ENCODE measurements at places on chromosomes 3 and 15.

GRCh38 chr3:131530843-131531242 lies 28.1 kb upstream of the MRPL3 start:
- DNase-seq, result no peak

DNA sequence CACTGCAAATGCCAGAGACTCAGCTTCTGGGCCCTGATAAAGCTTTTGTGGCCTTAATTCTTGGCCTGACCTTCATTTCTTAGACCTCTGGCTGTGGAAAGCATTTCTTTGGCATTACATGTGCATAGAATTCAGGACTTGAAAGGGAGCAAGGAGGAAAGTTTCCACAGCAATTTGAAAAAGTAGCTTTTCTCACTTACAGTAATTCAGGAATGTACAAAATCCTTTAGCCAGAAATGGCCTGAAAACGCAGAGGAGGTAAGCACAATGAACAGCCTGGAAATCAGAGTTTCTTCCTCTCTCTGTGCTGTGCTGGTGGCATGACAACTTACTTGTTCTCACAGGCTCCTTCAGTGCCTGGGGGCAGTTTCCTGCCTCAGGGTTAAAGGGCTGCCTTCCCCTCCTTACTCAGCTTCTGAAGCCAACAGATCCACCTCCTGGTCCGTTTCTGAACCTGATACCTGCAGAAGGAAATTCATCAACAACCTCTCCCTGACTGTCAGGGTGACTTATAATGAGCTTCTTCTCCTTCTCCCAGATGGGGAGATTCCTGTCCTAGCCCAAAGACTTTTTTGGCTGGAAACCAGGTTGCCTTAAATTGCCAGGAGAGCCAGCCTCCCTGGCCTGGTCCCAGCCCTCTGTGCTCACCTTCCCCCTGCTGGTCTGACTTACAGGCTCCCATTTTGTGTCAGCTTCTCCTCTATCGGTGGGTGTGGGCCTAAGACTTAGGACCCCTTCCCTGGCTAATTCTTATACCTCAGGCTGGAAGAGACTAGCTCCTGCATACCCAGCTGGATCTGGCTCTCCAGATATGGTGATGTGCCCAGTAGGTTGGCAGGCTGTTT lies 102.3 kb downstream of the MYRIP start:
- no peak for DNase-seq

GRCh38 chr15:50144341-50145120 lies 25.5 kb upstream of the ATP8B4 start:
- no peak for DNase-seq

DNA sequence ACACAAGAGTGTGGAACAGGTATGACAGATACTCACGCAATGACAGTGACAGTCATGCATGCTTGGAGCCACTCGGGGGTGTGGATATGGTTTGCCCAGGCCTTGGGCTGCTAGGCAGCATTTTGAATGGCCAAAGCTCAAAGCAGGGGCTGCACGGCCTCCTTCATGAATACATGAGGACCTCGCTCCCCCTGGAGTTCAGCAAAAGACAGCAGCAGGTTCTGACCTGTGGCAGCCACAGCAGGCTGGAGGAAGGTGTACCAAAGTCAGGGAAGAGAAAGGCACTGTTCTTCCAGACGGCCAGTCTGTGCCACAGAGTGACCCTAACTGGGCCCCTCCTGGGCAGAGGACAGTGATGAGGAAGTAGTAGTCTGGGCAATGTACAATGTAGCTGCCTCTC lies 88.2 kb upstream of the C2CD4B start:
- DNase-seq, result peak; percentile 18

GRCh38 chr3:170037463-170038433 lies at the start of gene GPR160:
Gene GPR160, plus strand, starts transcription at chr3:170037995. Its CDS starts 45,978 bp downstream, at chr3:170083973.
- peak; percentile 92 for DNase-seq

DNA sequence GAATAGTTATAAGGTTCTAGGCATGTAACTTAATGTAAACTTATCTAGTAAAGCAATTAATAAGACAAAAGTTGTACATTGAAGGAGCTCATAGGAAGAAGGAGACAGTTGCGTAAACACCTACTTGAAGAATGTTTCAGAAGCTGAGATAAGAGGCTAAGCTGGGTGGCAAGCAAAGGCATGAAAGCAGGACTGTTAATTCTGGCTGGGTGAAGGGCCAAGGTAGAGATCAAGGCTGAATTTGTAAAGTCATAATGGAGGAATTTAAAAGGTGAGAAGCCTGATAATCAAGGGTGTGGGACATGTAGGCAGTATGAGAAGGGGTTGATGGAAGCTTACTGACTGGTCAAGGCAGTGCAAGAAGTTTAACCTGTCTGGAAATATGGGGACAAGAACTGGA lies 80.4 kb upstream of the TGFBR2 start:
- DNase-seq, result no peak

DNA sequence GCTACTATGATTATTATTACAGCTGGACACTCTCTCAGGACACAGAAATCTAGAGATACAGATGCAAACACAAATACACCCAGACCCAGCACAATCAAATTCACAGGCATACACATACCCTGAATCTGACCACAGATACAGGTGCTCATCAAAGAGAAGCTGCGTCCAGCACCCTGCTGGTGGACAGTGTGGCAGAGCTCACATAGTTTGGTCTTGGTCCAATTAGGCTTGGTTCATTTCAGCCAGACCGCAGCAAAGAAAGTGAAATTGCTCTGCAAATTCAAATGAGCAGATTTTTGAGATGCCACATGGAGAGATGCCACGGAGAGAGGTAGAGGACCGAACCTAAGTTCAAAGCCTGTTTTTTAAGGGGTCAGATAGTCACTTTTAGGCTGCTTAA lies 55.6 kb downstream of the ANAPC13 start:
- no peak for DNase-seq

DNA sequence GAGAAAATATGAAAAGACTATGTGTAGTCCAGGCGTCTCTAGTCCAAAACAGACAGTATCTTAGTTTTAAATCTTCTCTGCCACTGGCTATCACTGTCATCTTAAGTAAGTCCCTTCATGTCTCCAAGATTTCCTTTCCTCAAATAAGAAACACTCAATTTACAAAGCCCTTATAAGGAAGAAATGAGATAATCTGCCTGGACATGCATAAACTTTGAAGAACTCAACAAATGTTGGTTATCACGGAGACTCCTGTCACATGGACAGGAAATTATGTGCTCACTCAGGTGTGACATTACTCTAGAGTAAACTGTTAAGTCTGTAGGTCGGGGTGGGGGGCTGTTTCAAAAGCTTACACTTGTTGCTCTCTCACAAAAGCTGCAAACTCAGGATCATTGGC lies 91.9 kb downstream of the IMPG2 start:
- no peak for DNase-seq

- DNase-seq, result no peak
Observed at GRCh38 chr3:34109846-34110245, 311.4 kb downstream of the PDCD6IP start.

GRCh38 chr3:170171563-170171962 lies 10.0 kb downstream of the PHC3 start:
- DNase-seq, result no peak

- DNase-seq, result peak; percentile 0
Observed at GRCh38 chr3:44434834-44435510, 42.5 kb downstream of the ZNF445 start.

DNA sequence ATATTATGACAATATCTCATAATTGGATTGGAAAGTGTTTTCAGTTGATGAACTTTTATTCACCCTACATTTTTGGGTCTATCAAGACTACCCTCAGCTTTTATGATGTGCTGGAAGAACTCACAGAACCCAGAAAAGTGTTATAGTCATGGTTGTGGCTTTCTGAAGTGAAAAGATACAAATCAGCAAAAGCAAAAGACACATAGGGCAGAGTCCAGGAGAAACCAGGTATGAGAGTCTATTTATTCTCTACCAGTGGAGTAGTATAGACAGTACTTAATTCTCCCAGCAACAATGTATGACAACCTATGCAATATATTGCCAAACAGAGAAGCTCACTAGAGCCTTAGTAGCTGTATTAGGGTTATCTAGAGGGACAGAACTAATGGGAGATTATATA lies 280.4 kb upstream of the TTC14 start:
- no peak for DNase-seq

- DNase-seq, result no peak
Observed at GRCh38 chr3:24048843-24049242, 103.8 kb downstream of the NR1D2 start.

DNA sequence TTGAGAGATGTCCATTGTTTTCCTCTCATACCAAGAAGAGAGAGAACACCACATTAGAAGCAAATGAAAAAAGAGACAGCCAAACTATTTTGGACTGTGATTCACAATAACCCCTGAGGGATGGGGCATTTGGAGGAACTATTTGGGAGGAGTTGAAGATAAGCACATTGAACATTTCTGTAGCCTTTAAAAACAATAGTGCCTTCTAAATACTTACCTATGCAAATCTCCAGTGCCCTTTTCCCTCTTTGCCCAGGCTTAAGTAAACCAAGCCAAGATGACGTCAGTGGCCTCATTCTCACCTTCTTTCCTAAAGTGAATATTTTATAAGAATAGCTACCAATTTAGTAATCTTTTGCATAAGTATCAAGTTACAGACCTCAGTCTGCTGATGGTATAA lies 89.7 kb upstream of the COL8A1 start:
- no peak for DNase-seq

- peak; percentile 18 for DNase-seq
Observed at GRCh38 chr3:64443546-64444381, 218.5 kb upstream of the PRICKLE2 start.

DNA sequence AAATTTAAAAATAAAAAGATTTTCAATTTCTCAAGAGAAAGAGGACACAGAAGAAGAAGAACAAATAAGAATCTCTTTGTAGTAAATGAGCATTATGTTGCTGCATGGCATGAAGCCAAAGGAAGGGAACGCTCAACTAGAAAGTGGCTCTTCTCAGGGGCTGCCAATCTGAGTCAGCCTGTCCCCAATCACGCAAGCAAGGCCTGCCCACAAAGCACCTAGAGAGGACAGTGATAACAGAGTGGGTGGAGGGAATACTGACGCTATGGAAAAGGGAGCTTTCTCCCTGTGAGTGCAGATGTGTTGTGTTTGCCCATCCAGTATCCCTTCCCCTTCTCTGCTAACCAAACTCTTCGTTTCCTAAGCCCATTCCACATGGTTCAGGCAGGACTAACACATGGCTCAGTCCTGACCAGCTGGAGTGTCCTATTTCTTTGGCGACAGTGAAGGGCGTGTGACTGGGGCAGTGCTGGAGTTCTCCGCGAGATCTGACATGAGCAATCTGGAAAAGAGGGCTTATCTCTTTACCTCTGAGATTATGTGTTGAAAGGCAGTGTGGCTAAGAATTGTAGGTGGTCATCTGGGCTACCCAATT lies 14.2 kb downstream of the FBN1 start:
- no peak for DNase-seq

- peak; percentile 8 for DNase-seq
Observed at GRCh38 chr15:48939648-48940047, 24.1 kb downstream of the SHC4 start.

DNA sequence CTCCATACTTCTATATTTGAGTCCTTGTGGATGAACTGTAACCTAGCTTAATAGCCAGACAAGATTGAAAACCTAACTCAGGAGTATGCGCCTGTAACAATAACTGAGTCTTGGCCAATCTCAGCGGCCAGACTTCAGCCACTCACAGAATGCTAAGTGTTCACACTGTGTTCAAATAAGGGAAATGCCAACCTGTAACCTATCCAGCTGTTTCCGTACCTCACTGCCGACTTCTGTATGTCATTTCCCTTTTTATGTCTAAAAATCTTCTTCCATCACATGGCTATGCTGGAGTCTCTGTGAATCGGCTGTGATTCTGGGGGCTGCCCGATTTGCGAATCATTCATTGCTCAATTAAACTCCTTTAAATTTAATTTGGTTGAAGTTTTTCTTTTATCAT lies 169.2 kb downstream of the NFKBIZ start:
- no peak for DNase-seq
